ENCODE measurements at places on chromosomes 5 and 9. TPM values are rescaled to one million over a fixed set of nuclear protein-coding genes. Genes with fewer than 3 reads are reported as not detected.

GRCh38 chr5:100758306-100758705 is 144.8 kb downstream of the ST8SIA4 start:
- no peak for DNase-seq

GRCh38 chr5:69489246-69489645 is 3.3 kb upstream of the OCLN start:
- no peak for DNase-seq

DNA sequence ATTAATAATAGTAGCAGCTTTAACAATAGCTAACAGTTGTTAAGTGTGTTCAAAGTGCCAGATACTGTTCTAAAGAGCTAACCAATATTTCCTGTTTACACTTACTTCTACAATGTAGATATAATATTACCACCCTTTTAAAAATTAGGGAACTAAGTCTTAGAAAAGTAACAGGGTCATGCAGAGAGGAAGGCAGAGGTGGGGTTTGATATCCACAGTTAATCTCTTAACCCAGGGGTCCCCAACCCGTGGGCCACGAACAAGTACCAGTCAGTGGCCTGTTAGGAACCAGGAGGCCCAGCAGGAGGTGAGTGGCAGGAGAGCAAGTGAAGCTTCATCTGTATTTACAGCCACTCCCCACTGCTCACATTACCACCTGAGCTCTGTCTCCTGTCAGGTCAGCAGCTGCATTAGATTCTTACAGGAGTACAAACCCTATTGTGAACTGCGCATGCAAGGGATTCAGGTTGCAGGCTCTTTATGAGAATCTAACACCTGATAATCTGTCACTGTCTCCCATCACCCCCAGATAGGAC is 89.1 kb downstream of the ACTL7B start:
- no peak for DNase-seq

- no peak for DNase-seq
These were observed 34.0 kb downstream of the BOD1 start for GRCh38 chr5:173582216-173583111.

GRCh38 chr9:101093620-101094019 is 65.1 kb downstream of the PLPPR1 start:
- no peak for DNase-seq

GRCh38 chr9:136829981-136830885 is 12.0 kb upstream of the AJM1 start:
- DNase-seq = no peak

GRCh38 chr5:16871746-16872339 is 64.2 kb downstream of the MYO10 start:
- no peak for DNase-seq

PTPRD gene
- total RNA-seq = 10.3 TPM

IFNA2 gene
- total RNA-seq = not detected

RALGPS1 gene
- 15.2 TPM for total RNA-seq

GRCh38 chr9:137728444-137729311 is 109.9 kb downstream of the EHMT1 start:
- no peak for DNase-seq

- DNase-seq = peak; percentile 77
These were observed 78.0 kb downstream of the WNK2 start for GRCh38 chr9:93261735-93262523.

GRCh38 chr5:77637170-77637997 is 1.1 kb downstream of the OTP start:
- no peak for DNase-seq

ZNF658 gene
- total RNA-seq = 2.7 TPM

GRCh38 chr9:91119142-91119541 is 242.6 kb downstream of the AUH start:
- DNase-seq = no peak

DNA sequence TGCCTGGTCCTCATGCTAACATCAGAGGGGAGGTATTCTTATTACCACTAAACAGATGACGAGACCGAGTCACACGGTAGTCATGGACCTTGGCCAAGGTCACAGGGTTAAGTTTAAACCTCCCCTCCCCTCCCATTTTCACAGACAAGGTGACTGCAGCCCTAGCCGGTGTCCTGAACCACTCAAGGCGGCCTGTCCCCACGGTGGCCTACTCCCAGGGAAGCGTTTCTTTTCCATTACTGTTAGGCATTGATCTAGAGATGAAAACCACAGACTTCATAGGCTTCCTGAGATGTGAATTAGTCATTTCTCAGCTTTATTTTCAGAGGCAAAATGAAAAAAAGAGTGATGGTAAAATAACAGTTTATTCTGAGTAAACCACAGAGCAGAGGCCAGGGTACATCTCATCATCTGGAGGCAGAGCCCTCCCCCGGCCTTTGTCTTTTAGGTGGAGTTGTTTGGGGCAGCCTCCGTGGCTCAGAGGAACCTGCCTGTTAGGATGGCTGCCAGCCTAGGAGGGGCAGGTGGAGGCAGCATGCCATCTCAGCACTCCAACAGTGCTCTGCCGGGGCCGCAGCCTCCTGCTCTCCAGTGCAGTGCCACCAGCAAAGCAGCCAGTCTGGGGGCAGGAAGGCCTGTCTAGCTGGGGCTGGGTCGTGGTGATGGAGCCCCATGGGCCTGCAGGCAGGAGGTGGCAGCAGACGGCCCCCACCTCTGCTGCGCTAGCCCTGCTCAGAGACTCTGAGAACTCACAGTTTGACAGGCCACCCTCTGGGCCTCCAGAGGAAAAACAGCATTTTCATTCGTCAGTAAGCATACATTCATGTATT is 71.2 kb downstream of the RAPGEF1 start:
- no peak for DNase-seq

DNA sequence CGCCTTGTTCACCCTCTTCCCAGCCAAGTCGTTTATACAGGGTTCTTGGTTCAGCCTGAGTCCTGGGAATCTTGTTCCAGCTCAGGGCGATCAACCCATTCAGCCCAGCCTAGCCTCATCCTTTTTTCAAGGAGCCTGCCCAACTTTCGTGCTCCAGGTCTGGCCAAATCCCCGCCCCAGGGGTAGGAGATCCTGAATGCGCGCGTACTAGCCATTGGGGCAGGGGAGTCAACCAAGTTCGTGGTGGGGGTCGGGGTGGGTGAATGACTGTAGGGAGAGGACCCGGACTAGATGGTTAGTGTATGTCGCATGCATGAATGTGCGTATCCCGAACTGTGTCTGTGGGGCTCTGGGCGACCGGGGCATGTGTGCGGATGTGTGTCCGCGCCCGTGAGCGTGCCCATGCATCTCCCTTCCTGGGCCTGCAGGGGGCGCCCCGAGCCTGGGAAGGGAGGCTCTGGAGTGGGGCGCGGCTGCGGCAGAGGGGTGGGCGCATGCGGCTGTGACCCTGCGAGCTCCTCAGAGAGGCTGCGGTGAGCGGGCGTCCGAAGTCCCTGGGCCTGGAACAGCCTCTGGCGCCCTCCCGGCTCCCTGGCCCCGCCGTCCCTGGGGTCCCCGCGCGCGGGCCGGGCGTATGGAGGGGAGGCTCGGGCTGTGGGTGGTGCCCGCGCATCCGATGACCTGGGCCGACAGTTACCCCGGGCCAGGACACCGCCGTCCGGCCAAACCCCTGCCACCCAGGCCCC is 8.7 kb downstream of the CCL21 start:
- DNase-seq = no peak

CLTB gene
- 254 TPM for total RNA-seq

DNA sequence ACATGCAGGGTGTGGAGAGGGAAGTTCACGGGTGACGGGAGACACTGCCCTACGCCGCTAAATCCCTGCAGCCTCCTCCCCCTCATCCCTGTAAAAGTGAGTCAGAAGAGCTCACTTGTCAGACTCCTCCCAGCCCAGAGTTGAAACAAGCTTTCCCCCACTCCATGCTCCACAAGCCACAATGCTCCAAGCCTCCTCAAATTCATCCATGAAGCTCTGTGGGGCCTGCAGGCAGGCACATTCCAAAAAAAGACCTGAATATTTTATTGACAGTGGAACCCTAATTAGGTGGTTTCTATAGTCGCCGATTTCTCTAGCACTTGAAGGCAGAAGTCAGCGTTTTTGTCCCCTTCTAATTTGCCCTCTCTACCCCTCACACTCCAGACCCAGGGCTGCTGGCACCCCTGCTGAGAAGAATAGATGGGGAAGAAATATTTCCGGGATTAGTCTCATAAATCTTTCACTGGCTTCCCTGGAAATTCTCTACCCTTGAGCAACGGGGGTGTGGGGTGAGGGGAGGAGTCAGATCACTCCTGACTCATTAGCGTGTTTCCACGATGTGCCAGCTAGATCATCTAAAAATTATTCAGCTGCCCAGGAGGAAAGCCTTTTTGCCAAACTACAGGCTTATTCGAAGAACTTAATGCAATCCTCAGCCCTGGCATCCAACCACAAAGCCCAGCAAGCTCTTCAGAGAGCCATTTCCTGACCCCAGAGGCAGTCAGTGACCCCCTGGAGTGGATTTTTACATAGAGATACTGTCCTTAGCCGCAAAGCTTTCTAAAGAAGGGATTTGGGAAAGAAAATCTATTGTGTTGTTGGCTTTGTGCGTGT is 97.1 kb downstream of the ENC1 start:
- DNase-seq = no peak

- DNase-seq = no peak
These were observed 247.4 kb downstream of the ARHGAP26 start for GRCh38 chr5:143017541-143017940.

DNA sequence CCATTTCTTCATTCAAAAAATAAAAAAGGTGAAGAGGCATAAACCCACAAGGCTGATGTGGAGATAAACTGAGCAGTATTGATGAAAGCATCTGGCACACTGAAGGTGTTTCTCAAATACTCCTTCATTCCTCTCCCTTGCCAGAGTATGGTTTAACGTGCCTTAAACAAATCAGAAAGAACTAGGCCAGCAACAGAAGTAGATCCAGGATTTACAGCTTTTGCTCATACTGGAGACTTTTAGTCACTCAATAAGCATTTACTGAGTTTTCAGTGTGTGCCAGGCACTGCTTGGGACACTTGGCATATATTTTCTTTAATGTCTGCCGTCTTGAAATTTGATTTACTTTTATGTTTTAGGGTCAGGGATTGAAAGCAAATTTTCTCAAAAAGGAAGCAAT is 53.0 kb downstream of the BNC2 start:
- no peak for DNase-seq

KLHL3 gene
- total RNA-seq = 7.4 TPM

ARID3C gene
- not detected for total RNA-seq

SLC1A3 gene
- 18.9 TPM for total RNA-seq

GRCh38 chr9:69056191-69056815 is 20.8 kb downstream of the FXN start:
- no peak for DNase-seq

- no peak for DNase-seq
These were observed 661.0 kb downstream of the DTWD2 start for GRCh38 chr5:118327389-118327788.

DNA sequence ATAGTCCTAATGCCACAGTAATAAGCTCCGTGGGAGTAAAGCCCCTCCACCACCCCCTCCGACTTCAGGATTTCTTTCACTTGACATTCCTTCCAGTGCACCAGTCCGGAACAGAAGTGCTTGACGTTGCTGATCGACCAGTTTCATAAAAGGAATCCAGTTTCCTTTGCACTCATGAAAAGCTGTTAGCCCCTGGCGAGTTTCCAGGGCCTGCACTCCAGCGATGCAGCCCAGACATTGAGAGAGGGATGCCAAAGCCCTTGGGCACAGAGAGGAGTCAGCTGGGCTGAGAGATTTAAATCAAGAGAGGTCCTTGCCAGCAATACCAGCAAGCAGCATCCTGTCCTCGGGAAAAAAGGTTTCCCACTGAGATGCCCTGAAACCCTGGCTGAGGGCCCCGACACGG is 170.1 kb downstream of the GABBR2 start:
- DNase-seq = no peak

GPR150 gene
- total RNA-seq = 1.7 TPM

Data from vagina (tissue), 2 donors.